Activated CD4-positive, alpha-beta T cell treated with anti-CD3 and anti-CD28 coated beads for 24 hours (primary cell): ENCODE measurements at places on chromosomes 16 and 17.

- DNase-seq = no peak
Measured at GRCh38 chr17:35344262-35344661, 29.2 kb downstream of the SLFN11 start.

DNA sequence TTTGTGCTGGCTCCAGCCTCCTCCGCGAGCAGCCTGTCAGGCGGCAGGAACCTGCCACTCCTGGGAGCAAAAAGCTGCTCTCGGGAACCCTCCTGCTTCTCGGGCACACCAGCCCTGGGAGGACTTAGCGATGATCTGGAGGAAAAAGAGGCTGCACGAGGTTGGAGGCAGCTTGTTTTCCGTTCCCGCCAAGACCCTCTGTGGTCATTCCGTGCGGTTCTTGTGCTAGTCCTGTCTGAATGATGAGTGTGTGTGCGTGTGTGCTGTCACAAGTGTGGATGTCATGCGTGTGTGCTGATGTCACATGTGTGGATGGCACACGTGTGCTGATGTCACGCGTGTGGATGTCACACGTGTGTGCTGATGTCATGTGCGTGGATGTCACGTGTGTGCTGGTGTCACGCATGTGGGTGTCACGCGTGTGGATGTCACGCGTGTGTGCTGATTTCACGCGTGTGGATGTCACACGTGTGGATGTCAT, 150.0 kb downstream of the NPIPB11 start:
- DNase-seq = no peak

GRCh38 chr17:76700270-76700616, 10.5 kb downstream of the MXRA7 start:
- DNase-seq = no peak

DNA sequence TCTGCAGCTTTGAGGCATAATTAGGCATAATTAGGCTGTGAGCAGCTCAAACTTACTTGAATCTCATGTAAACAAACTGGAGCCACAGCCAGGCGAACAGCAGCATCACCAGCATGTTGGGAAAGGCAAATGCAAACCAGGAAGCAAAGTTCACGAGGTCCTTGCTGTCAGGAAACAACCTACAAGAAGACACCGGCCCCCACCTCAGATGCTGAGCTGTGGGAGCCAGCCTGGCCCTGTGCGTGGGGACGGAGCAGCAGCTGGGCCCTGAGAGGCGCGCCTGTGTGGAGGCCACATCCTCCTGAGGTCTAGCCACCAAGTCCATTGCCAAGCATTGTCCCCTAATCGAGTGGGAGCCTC, 12.2 kb downstream of the SLC13A5 start:
- DNase-seq = no peak

DNA sequence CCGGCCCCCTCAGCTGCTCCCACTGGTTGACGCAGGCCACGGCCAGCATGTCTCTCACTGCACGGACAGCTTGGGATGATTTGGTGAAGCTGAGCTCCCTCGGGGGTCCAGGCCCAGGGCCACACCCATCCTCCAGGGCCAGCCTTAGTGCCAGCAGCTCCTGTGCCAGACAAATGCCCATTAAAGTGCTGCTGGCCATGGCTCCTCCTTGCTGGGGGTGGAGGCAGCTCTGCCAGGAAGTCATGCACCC, 2.5 kb downstream of the TRIM47 start:
- DNase-seq = no peak

- no peak for DNase-seq
Measured at GRCh38 chr16:88968589-88969280, 8.3 kb downstream of the CBFA2T3 start.

DNA sequence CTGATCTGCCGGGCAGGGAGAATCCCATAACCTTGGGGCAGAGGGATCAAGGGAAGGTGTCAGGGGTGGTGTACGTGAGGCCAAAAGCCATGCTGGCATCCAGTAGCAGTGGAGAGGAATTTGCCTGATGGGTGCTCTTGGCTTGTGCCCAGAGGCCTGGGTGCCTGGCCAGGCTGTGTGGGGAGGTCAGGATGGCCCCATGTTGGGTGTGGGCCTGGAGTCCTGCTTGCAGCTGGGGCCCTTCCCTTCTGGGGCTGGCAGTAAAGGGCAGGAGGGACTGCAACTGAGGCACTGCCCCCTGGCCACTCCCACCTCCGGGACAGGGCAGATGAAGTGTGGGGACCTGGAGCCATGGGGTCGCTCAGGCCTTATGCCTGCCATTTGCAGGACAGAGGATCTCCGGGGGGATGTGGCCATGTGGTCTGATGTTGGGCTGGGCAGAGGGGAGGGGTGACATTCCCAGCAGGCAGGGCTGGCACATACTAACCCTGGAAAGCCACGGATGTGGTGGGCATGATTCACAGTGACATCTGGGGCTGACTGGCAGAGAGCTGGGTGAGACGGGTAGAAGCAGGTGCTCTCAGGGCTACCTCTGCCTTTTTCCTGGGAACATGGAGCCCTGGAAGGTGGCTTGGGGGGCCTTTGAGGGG, 3.5 kb downstream of the FMNL1 start:
- no peak for DNase-seq

GRCh38 chr17:21313320-21313719, 28.8 kb downstream of the MAP2K3 start:
- DNase-seq = no peak

DNA sequence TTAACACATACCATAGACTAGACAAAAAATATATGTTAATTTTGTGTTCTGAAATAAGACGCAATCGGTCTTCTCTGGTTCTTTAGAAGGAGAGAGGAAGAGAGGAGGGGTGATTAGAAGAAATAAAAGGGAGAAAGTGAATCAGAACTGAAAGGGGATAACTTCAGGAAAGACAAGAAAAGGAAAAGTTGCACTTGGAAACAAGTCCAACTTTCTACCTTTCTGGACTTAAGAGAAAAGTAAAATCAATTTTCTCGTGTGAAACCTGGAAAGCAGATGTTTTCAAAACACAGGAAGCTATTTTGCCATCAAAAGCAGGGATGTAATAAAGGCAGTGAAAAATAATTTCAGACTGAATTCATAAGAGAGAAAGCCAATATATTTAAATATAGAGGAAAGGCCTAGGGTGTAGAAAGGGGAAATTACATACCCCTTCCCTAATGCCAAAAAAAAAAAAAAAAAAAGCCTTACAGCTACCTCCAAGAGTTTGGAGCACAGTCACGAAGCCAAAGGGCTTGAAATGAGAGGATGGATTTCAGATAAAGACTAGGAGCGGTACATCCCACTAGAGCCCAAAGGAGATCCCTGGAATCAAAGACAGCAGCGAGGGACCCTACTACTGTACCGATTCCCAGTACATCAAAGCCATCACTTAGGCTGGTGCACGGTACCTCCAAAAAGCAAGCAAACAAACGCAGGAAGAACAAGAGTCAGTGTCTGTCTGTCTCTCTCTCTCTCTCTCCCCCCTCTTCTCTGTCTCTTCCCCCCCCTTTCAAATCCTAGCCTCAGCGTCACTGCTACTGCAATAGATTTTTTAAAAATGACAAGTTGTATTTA, 12.1 kb upstream of the ZFHX3 start:
- no peak for DNase-seq

- no peak for DNase-seq
Measured at GRCh38 chr17:75531721-75532072, 6.2 kb downstream of the LLGL2 start.

DNA sequence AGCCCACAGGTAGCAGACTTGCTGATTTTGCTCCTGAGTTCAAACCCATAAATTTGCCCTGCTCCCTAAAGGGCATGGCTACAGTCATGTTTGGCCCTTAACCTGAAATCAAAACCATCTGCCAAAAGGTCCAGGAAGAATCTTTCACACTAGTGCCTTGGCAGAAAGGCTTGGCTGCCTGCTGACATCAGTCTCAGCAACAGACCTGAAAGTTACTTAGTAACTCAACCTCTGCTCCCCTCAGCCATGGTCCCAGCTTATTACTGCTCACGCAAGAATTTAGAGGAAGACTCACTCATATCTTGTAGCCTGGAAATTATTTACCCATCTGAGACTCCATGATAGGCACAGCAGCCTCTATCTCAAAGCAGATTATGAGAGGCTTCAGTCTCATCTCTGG, 98.0 kb upstream of the KIF2B start:
- no peak for DNase-seq
